ENCODE measurements at places on chromosomes 3 and 15.

DNA sequence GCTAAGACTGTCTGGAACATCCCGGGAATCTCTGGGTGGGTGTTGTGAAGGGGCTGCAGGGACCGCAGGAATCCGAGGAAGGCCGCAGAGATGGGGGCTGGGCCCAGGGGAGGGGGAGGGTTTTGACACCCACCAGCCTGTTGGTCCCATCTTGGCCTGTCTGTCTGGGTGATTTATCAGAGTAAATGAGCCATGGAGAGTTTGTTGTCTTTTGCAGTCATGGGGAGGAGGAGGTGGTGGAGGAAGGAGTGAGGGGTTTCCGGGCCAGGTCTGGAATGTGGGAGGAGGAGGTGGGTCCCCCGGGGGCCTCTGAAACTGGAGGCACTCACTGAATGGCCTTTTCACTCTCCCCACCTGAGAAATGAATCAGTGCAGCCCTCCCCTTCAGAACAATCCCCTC is 11.5 kb downstream of the SEMA3F start:
- no peak overlapping the region for H3K4me3 ChIP-seq
- DNase-seq: peak; percentile 91
- H3K27ac ChIP-seq: peak overlapping the region; percentile 83
- peaks cover 2% of the 10 kb centered on the region for H3K36me3 ChIP-seq

GRCh38 chr3:107384428-107384827 is 7.2 kb downstream of the CCDC54 start:
- no peak overlapping the region for H3K27ac ChIP-seq
- no peak for DNase-seq
- no peaks in the 10 kb centered on the region for H3K4me1 ChIP-seq
- no peaks in the 10 kb centered on the region for H3K27me3 ChIP-seq

DNA sequence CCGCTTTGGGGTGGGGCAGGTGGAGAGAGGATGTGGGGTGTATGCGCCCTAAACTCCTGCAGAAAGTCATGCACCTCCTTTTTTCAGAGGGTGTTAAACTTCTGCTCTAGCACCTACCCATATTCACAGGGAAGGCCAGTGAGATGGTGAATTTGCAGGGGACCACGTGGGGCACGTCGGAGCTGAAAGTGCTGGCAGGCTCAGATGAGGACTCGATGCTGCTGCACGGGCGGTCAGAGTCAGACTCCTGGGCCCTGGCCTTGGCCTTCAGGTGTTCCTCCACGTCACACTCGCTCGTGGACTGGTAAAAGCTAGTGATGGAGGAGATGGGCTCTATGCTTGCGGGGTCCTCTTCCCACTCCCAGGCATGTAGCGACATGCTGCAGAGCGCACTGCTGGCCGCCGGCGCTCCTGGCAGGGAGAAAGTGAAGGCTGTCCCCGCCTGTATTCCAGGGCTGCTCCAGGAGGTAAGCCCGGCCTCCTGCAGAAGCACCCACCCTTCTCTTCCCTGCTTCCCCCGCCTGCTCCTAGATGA is 883 bp downstream of the CFAP92 start:
- H3K4me3 ChIP-seq: no peak overlapping the region
- no peak for DNase-seq
- H3K36me3 ChIP-seq: no peaks in the 10 kb centered on the region
- peaks cover 3% of the 10 kb centered on the region for H3K4me1 ChIP-seq
- H3K27ac ChIP-seq: no peak overlapping the region
- H3K27me3 ChIP-seq: no peaks in the 10 kb centered on the region

DNA sequence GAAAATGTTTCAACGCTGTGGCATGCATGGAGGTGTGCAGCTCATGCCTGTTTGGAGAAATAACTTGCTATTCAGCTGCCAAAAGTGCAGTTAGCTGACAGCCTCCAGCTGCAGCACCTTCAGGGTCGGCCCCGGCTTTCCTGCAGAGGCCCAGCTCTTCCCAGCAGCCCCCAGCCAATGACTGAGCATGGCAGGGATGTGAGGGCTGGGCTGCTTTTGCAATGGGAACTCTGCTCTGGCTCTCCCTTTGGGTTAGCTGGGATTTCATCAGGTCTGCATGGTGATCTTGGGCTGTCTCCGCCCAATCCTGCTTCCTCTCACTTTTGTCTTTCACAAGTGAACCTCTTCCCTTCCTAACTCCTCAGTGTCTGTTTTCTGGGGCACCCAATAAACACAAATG is 396.6 kb downstream of the EPHB1 start:
- DNase-seq: peak; percentile 14
- H3K4me1 ChIP-seq: no peaks in the 10 kb centered on the region
- no peaks in the 10 kb centered on the region for H3K27me3 ChIP-seq

DNA sequence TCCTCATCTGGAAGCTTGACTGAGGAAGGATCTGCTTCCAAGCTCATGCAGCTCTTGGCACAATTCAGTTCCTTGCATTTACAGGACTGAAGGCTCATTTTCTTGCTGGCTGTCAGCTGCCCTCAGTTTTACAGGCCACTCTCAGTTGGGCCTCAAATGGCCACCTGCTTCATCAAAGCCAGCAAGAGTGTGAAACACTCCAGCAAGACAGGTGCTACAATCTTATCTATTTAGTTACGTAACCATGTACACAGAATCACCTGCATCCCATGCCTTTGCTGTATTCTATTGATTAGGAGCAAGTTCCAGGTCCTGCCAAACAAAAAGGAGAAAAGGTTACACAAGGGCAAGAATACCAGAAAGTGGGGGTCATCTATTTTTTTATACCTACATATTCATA is 40.8 kb downstream of the RHCG start:
- H3K4me3 ChIP-seq: no peak overlapping the region
- no peak overlapping the region for H3K27ac ChIP-seq
- no peaks in the 10 kb centered on the region for H3K27me3 ChIP-seq
- no peaks in the 10 kb centered on the region for H3K4me1 ChIP-seq
- no peaks in the 10 kb centered on the region for H3K36me3 ChIP-seq

DNA sequence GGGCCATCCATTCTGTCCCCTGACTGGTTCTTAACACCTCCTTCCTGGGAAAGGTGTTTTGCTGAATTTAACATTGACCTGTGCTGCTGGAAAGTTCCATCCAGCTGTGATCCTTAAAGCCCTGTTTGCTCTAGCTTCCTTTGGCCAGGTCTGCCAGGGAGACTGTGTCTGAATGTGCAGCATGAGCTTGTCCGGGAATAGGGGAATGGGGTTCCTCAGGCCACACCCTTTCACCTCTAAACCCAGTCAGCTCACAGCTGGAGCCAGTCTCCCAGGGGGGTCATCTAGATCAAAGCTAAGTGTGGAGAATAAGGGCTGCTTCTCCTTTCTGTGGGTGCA is 174.3 kb downstream of the CHDH start:
- no peak for DNase-seq
- no peaks in the 10 kb centered on the region for H3K4me1 ChIP-seq
- H3K4me3 ChIP-seq: no peak overlapping the region
- H3K27me3 ChIP-seq: no peaks in the 10 kb centered on the region
- no peak overlapping the region for H3K27ac ChIP-seq
- H3K36me3 ChIP-seq: no peaks in the 10 kb centered on the region

GRCh38 chr3:136120373-136121348 is 75.5 kb downstream of the MSL2 start:
- H3K36me3 ChIP-seq: peaks cover 2% of the 10 kb centered on the region
- DNase-seq: peak; percentile 54
- H3K4me1 ChIP-seq: no peaks in the 10 kb centered on the region
- no peak overlapping the region for H3K27ac ChIP-seq

DNA sequence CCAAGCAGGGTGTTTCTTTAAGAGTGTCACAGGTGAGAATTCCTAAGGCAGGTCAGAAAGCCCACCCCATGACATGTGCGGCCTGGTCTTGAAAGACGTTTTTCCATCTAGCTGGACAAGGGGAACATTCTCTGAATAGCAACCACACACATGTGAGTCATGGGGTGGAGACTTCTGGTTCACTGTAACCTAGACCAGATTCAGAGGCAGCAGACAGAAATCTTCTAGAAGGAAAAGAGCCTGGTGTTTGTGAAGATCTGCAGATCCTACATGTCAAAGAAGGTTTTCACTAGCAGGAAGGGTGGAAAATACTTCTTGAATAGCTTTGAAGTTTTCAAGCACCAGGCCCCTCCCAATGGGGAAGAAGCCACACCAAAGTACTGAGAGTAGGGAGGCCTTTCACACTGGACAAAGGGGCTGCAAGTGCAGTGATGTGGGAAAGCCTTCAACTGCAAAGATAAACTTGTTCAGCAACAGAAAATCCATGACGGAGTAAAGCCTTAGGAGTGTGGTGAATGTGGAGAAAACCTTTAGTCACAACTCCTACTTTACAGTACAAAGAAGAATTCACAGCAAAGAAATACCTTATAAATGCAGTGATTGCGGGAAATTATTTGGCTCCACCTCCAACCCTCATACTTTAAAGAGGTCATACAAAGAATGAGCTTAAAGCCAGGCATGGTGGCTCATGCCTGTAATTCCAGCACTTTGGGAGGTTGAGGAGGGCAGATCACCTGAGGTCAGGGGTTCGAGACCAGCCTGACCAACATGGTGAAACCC is 17.6 kb downstream of the ADAM10 start:
- H3K4me1 ChIP-seq: no peaks in the 10 kb centered on the region
- no peaks in the 10 kb centered on the region for H3K36me3 ChIP-seq
- DNase-seq: no peak
- H3K27me3 ChIP-seq: no peaks in the 10 kb centered on the region
- H3K4me3 ChIP-seq: no peak overlapping the region

DNA sequence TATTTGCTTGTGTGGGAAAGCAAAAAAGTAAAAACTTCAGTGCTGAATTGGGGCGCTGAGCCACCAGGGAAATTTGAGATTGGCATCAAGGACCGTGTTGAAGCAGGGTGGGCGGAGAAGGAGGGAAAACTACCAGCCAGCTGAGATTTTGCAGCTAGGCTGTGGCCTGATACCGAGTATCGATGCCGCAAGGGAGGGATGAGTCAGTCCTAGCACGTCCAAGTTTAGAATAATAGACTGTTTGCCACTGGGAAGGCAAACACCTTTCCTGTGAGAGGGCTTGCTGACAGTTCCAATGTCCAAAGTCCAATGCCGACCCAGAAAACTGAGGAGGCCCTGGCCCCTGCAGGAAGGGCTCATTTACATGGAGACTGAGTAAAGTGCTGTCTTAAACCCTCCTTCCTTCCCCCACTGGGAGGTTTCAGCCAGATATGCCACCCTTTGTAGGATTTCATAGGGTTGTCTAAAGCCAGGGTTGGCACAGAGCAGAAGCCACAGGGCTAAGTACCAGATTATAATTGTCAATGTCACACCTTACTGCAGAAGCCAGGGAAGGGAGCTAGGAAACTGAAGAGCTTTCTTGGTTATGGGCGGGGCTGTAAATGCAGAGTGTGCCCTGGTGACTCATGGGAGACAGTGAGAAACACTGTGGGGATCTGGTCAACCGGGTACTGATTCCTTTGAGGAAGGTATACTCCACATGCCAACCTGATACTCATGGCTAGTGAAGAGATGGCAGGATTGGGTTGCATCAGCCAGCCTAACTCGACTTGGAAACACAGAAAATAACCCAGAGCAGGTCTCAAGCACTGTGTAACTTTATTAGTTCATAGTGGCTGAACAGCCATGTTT is 28.4 kb upstream of the PIK3CB start:
- no peaks in the 10 kb centered on the region for H3K27me3 ChIP-seq
- peak; percentile 35 for DNase-seq
- no peaks in the 10 kb centered on the region for H3K36me3 ChIP-seq
- H3K4me1 ChIP-seq: peaks cover 6% of the 10 kb centered on the region
- peak overlapping the region; percentile 17 for H3K4me3 ChIP-seq
- H3K27ac ChIP-seq: peak overlapping the region; percentile 58

DNA sequence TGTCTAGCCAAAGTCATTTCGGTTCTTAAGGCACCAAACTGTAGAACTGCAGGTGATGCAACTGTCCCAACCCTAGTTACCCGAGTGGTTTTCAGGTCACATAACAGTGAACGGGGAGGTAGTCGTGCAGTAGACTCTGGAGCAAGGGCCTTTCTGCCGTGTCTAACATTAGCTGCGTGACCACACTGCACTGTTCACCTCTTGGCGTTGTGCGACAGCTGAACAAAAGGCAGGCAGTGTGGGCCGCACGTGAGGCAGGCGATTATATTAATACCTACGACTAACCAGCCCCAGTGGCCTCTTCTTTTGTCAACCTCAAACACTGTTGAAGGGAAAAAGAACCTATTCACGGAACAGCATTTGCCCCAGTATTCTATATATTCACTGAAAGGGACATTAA is 2.8 kb downstream of the LRRN1 start:
- H3K27ac ChIP-seq: no peak overlapping the region
- H3K27me3 ChIP-seq: peaks cover 9% of the 10 kb centered on the region
- peak; percentile 29 for DNase-seq

- no peaks in the 10 kb centered on the region for H3K36me3 ChIP-seq
- no peak for DNase-seq
- H3K27me3 ChIP-seq: no peaks in the 10 kb centered on the region
- no peak overlapping the region for H3K27ac ChIP-seq
Observed at GRCh38 chr3:112814266-112814665, 32.4 kb downstream of the CD200R1L start.

DNA sequence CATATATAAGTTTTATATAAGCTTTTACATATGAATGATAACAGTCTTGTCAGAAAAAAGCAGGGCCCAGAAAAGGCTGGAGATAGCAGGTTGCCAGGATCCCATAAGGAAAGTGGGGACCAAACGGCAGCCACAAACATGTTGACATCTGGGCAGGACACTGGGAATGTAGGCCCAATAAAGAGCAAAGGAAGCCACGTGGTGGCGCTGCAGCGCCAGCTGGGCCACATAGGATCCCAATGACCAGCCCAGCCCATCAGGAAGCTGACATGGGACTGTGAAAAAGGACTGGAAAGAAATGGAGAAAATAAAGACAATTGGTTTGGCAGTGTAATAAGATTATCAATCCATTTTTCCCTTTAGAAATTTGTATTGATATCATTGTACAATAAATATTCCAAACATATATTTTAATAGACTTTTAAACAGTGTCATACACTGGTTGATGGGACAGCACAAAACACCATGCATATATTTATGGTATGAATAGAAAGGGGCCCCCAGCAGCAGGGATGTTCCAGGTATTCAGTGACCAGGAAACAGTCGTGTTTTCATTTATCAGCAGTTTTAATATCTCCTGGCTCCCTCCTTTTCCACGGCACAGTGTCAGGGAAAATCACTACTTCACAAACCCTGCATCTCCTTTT is 89.0 kb upstream of the STRIT1 start:
- no peak overlapping the region for H3K4me3 ChIP-seq
- H3K36me3 ChIP-seq: no peaks in the 10 kb centered on the region
- no peak overlapping the region for H3K27ac ChIP-seq
- DNase-seq: peak; percentile 77
- no peaks in the 10 kb centered on the region for H3K27me3 ChIP-seq

GRCh38 chr15:93932164-93932776 is 299.1 kb upstream of the MCTP2 start:
- no peaks in the 10 kb centered on the region for H3K4me1 ChIP-seq
- H3K4me3 ChIP-seq: no peak overlapping the region
- no peaks in the 10 kb centered on the region for H3K27me3 ChIP-seq
- H3K27ac ChIP-seq: no peak overlapping the region
- no peaks in the 10 kb centered on the region for H3K36me3 ChIP-seq
- no peak for DNase-seq

DNA sequence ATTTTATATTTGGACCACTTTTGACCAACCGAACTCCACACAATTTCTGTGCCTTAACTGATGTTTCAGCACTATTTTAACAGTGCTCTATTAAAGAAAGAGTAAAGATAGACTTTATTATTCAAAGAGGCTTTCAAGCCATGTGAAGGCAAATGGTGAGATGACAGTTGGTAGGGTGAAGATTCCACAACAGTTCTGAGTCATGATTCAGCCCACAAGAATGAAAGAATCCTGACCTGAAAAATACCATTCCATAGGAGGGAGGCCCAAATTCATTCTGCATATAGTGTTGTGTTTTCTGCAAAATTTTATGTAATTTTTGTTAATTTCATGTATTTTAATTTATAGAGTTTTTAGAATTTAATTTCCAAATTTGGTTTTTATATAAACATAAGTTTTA is 135.6 kb upstream of the STAC start:
- H3K27me3 ChIP-seq: no peaks in the 10 kb centered on the region
- H3K36me3 ChIP-seq: no peaks in the 10 kb centered on the region
- DNase-seq: no peak
- no peak overlapping the region for H3K27ac ChIP-seq
- H3K4me1 ChIP-seq: no peaks in the 10 kb centered on the region

Data from kidney (tissue), 22 donors.